ENCODE measurements at places on chromosomes 5 and 9.

- DNase-seq, result no peak
Measured at GRCh38 chr5:102262688-102263087, 33.4 kb downstream of the SLCO4C1 start.

DNA sequence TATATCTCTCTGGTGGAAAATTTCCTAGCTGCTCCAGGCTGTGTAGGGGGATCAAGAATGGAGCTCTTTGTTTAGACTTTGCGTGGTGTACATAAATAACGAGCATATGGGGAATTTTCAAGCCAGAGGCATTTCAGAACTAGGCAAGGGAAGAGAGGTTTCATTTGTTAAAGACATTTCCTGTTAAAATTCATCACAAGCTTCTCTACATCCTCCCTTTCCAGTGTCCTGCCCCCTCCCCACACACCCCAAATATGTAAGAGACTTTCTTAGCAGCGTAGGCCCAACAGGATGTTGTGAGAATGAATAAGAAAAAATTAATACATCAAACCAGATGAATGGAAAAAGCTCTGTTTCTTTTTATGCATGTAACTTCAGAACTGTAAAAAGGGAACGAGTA lies 150.3 kb downstream of the GPBP1 start:
- no peak for DNase-seq

GRCh38 chr9:37286530-37287175 lies 135.8 kb upstream of the GRHPR start:
- no peak for DNase-seq

- no peak for DNase-seq
Measured at GRCh38 chr5:81251922-81252321, 18.8 kb downstream of the CKMT2 start.

DNA sequence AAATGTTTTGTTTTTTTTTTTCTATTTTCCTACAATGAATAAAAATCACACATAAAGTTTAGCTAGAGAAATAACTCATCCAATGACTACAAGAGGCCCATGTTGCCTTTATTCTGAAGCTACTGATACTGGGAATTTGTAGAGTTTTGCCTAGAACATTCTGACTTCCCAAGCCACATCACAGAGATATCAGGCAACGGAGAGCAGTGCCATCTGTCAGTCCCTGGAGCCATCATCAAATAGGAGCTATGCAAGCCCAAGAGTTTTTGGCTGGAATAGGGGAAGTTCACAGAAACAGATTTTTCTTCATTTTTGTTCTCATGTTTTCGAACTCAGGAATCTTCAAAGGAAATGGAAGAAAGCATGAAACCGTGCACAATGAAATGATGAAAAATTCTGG lies 896.6 kb downstream of the TLE1 start:
- no peak for DNase-seq

DNA sequence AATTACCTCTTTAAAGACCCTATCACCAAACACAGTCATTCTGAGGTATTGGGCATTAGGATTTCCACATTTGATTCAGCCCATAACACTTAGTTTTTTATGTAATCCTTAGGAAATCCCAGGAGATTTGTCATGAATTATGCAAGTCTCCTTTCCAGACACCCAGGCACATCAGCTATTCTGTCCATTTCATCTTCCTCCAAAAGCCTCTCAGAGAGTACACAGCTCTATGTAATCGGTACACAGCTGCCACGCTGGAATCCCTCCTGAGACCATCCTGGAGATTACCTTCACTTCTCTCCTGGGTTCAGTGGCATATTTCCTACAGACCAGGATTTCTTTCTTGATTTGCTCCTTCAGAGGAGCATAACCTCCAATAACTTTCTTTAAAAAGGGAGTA lies 2309.8 kb upstream of the WWC1 start:
- DNase-seq, result no peak

DNA sequence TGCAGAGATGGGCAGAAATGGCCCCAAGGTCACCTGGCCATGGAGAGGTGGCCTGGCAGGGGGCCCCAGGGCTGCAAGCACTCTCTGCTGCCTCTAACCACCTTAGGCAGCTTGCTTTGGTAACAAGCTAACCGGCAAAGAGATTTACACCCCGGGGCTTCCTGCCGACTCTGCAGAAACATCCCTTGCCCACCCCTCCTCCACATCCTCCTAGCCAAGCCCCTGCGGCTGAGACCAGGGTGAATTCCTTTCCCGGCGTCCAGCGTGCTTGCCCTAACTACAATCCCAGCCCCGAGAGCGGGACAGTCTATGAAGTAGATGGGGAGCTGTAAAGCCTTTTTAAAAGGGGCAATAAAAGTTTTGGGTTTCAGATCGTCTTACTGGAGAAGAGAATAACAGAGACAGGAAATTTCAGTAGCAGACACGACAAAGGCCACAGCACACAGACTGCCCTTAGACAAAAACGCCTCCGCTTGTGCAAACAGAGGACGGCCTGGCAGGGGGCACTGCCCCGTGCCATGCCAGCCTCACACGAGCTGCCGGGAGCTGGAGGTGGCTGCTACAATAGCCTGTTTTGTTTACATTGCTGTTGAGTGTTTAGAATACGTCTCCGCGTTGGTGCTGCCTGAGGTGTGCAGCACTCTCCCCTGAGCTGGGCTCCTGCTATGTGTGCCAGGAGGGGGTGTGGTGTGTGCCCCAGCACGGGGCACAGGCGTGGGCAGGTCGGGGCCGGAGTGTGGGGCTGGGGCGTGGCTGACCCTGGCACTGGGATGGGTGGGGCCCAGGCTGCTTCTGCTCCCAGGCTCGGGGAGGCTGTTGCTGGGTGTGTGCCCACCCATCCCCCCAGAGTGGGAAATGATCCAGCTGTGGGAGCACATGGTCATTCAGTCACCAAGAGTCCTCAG lies 15.3 kb downstream of the MYMK start:
- no peak for DNase-seq

GRCh38 chr5:6550628-6551027 lies 82.2 kb downstream of the NSUN2 start:
- DNase-seq, result no peak

GRCh38 chr9:105328872-105329718 lies 84.6 kb downstream of the SLC44A1 start:
- no peak for DNase-seq

DNA sequence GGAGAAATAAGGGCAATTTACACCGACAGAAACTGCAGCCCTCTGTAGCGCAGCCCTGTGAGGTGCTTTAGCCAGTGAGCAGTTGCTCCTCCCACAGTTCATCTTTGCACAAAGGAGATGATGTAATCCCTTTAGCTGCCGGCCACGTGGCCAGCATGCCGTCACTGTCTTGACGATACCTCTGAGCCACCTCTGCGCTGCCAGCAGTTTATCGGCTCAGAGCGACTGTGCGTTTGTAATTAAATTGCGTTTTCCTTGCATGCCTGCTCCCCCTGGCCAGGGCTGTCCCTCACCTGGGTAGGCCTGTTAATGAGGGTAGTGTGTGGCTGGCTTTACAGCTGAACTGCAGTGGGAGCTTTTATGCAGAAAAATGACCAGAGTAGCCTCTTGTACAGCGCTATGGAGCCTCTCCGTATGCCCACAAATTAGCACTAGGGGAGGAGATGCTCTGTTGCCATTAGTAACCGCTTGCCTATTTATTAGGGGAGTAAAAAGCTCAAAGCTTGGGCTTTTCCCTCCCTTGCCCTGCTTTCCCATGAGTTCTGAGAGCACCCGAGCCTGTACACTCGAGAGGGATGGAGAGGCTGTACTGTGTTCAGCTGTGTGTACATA lies 107.0 kb downstream of the TRIO start:
- no peak for DNase-seq

Data from stimulated activated CD4-positive, alpha-beta T cell treated with anti-CD3 and anti-CD28 coated beads, Interleukin-1b, Interleukin-23, amount 100 ng/mL, for 4 hours (primary cell).